Stimulated activated CD4-positive, alpha-beta T cell treated with anti-CD3 and anti-CD28 coated beads, Interleukin-2, amount 100 ng/mL, for 4 hours (primary cell): ENCODE measurements at places on chromosomes 1 and 21.

DNA sequence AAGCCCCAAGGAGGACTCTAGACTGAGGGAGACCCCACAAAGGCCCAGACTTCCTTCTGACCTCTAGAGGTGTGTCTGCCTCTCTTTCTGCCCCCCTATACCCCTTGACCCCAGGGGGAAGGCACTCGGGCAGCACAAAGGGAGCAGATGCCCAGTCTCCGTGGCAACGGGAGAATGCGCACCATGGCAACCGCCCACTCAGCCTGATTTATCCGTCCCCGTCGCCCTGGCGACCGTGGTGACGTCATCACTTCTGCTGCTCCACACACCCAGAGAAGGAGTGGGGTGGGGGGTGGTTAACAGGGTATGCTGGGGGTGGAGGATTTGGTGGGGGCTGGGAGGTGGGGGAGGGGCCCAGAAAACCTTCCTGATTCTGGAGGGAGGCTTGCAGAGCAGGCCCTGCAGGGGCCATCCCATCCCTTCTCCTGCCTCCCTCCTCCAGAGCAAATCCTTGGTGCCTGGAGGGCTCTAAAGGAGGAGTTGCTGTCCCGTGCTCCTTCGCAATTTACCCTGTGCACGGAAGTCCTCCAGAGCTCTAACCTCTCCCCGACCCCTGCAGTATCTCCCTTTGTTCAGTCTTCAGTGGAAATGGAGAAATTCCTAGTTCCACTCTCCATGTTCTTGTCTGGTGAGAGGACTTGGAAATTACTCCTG is 6.3 kb downstream of the CELF3 start:
- DNase-seq, result peak; percentile 26

- no peak for DNase-seq
Measured at GRCh38 chr1:61498342-61498741, 226.6 kb downstream of the TM2D1 start.

- DNase-seq, result no peak
Measured at GRCh38 chr1:81848880-81849682, 48.3 kb downstream of the ADGRL2 start.

DNA sequence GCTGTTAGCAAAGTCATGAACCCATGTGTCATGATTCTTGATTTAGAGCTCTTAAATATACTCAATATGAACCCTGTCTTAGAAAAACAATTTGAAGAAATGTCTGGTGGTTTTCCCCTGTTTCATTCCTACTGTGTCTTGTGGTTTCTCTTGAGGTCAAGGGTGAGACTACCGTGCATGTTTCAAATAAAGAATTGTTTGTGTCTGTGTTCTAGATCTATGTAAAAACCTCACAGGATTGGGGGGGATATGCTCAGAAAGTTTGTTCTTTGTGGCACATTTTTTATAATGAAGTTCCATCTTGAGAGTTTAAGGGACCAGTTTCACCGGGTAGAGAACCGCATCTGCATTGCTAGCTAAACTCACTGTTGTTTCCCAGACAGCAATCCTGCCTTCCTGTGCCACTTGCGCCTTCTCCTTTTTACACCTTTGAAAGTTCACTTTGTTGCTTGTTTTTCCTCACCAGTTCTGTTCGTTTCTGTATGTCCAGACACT is 30.9 kb upstream of the CACYBP start:
- no peak for DNase-seq

DNA sequence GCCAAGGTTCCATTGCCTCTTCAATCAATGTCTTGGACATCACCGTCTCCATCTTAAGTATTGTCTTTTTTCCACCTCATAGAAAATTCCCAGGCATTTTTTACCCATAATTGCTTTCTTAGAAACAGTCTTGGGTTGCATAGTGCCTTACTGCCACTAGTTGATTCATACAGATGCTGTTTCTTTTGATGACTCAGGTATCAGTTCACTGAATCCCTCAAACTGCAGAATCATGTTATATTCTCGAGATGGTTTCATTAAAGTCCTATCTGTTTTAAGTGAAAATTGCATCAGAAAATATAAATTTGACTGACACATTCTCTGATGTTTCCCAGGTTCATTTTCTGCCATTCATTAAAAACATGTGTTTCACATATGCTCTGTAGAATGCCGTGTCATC is 1489.1 kb downstream of the BRINP3 start:
- DNase-seq, result no peak

GRCh38 chr1:61627365-61627764 is 97.6 kb downstream of the TM2D1 start:
- DNase-seq, result no peak

GRCh38 chr1:54949053-54949452 is 31.4 kb upstream of the TMEM61 start:
- DNase-seq, result no peak

DNA sequence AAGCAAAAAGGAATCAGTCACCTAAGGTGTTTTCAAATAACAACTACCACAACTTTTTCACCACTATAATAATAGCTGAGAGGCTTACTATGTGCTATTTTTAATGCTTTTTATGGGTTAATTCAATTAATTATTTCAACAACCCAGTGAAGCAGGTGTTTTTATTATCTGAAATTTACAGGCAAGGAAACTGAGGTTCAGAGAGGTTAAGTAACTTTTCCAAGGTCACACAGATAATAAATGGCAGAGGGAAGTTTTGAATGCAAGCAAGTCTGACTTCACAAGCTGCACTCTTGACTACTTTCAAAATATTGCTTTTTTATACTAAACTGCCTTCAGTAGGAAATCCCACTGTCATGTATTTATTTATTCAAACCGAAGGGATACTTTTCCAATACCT is 4.2 kb upstream of the TMEM183A start:
- no peak for DNase-seq

- DNase-seq, result no peak
Measured at GRCh38 chr1:51329443-51330325, 678 bp downstream of the TTC39A start.

DNA sequence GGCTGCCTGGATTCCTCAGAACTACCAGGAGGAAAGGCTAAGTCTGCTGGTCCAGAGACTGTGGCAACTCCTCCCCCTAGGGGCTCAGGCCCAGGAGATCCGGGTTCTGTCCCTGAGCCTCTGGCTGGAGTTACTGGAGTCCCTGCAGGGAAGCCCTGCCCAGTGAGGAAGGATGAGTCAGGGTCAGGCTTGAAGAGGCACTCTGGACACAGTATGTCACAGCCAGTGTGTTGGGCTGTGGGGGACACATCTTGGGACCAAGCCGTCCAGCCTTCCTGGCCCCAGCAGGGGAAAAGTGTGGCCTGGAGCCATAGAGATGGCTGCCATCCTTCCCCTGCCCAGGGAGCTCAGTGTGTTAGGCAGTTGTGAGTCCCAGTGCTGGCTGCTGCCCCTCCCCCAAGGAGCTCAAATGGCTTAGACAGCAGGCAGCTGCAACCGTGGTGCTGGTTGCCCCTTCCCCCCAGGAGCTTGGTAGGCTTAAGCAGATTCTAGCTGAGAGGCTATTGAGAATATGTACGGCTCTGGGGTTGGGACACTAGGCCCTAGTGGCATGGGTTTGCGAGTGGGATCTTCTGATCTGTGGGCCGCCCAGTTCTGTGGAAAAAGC is 28.2 kb upstream of the RABGAP1L start:
- DNase-seq, result no peak

GRCh38 chr1:46203738-46204405 is 738 bp downstream of the LURAP1 start:
- DNase-seq, result no peak

GRCh38 chr1:22831729-22832413 is 121.2 kb downstream of the EPHB2 start:
- DNase-seq, result no peak

DNA sequence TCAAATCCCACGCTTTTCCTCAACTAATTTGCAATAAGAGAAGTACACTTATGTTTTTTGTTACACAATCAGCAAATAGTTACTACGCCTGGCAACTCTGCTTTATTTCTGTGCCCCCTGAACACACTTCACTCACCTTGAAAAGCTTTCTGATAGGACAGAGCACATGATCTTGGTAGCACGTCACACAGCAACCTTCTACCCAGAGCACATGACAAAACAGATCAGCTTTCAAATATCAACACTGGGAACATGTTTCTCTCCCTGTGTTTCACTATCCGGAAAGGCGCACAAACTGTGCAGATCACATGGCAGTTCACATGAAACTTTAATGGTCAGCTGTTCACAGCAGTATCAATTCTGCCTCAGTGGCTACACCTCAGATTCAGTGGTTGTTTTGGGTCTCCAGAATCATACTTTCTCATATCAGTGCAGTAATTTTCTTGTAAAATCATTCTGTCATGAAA is 2.2 kb downstream of the SLC19A2 start:
- no peak for DNase-seq

GRCh38 chr21:28590676-28591075 is 402.0 kb downstream of the LTN1 start:
- DNase-seq, result no peak

GRCh38 chr1:82646888-82647287 is 846.2 kb downstream of the ADGRL2 start:
- DNase-seq, result no peak

DNA sequence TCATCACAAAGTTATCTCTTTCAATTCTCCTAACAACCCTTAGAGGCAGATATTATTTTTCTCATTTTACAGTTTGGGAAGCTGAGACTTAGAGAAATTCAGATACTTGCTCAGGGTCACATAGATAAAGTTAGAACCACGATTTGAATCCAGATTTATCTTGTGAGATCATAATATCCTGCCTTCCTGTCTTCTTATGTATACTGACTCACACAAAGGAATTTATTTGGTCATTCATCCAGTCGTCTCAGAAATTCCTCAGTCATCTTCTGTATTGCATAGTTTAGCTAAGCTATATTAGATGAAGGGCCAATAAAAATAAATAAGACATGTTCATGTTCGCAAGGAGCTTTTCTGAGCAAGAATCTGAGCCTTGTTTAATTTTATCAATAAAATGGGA is 35.8 kb upstream of the RUNX1 start:
- DNase-seq, result no peak

- peak; percentile 52 for DNase-seq
Measured at GRCh38 chr1:1349256-1350012, at the start of gene DVL1. TSS of gene DVL1 (minus strand) at chr1:1349418. CDS start at chr1:1349065, 353 bp downstream.

DNA sequence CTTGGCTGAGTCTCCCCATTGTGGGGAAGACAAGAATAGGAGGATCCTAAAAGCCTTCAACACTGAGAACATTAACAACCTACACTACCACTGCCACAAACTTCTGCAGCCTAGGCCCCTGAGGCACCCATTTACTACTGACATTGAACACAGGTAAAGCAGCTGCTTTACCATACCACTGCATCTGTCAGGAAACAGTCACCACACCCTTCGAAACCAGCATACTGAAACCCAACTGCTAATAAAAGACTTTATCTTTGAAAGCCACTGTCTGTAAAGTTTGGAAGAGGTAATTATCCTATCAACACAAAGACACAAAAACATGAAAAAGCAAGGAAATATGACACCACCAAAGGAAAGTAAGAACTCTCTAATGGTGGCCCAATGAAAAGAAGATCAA is 7.4 kb downstream of the IFNAR1 start:
- DNase-seq, result no peak

DNA sequence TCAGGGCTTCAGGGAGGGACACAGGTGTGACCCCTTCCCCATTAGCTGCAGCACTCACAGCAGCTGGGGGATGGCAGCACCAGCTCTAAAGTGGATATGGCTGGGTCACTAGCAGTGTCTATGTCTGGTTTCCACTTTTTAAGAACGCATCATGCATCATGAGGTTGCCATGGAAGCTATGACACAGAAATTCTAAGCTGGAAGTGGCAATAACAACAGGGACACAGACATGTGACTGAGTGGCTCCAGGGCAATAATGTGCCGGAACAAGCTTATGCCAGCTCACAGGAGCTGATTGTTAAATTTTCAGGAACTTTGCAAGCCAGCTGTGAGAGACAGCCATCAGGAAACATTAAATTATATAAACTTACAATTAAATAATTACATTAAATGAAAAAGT is 51.2 kb upstream of the NFASC start:
- DNase-seq, result no peak

DNA sequence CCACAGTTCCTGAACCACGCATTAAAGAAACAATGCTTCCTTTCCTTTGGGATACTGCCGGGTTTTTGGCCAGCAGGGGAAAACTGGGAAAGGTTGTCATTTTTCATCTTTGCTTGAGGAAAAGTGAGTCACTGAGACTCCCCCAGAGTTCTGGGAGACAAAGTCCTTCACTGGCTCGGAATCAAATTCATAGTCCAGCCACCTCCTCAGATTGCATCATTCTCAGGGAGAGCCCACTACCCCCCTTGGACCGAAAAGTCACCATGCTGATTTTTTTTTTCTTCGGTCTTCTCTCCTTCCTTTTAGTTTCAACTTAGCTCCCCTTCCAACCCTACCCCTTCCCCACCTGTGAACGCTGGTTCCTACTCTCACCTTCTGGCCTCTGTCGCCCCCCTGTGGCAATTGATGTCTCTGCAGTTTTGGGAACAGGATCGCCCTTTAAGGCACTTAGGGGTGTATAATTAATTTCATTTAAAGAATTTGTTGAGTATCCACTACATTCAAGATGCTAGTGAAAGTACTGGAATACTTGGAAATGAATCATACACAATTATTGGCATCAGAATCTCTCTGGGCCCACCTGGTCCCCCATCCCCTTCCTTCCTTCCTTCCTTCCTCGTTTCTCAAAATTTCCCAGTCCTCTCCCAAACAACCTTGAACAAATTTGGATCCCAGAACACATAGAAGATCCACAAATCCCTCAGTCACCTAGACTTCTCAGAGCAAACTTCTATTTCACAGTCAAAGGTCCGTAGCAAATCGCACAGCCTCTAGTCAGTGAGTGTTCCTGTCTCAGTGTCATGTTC is 6.9 kb downstream of the ACKR1 start:
- DNase-seq, result peak; percentile 13

- no peak for DNase-seq
Measured at GRCh38 chr21:42277593-42277992, 37.6 kb downstream of the TFF3 start.

GRCh38 chr1:67227196-67227595 is 60.9 kb downstream of the IL23R start:
- DNase-seq, result no peak

DNA sequence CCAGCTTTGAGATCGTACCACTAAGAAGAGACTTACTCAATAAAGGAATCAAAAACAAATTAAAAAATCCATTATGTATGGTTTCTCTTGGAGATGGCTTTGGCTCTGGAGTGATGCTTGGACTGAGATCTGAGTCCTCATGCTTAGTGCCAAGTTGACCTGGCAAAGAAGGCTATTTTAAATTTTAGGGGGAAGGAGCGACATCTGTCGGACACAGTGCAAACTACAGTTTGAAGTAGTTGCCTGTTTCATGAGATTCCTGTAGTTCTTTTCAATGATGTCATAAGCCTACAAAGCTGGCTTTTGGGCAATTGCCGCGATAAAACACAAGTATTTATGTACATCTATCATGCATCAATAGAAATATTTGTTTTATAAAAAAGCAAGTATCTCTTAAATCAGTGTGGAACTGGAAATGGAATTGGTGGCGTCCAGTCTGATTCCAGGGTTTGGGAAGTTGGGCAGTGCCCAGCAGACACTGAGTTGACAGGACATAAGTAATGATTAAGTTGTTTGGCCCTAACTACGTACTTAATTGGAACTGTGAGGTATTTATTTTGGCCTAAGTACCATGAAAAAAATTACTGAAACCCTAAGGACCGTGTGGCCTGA is 50.0 kb downstream of the TBCE start:
- peak; percentile 43 for DNase-seq
